ENCODE measurements at places on chromosomes 16 and 17. TPM values are rescaled to one million over a fixed set of nuclear protein-coding genes. Genes with fewer than 3 reads are reported as not detected.

Gene ALOX15
- total RNA-seq = 1.2 TPM

Gene OTOP2
- not detected for total RNA-seq

Gene SNAI3
- total RNA-seq = 1.8 TPM

Gene HBZ
- total RNA-seq = not detected

Gene ANKRD40
- 42.5 TPM for total RNA-seq
